Activated gamma-delta T cell (primary cell): ENCODE measurements at places on chromosomes 6 and 20.

DNA sequence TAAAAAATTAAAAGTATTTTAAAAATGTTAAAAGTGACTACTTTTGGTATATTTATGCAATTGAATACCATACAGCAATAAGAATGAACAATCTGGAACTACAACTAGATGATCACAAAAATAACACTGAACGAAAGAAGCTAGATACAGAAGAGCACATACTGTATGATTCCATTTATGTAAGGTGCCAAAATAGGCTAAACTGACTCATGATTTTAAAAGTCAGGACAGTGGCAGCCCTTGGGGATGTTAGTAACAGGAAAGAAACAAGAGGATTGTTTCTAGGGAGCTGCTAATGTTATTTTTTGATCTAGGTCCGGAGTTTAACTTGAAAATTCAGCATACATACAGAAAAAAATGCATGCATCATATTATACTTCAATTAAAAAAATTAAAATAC is 42.3 kb downstream of the KIF13A start:
- DNase-seq, result no peak

- no peak for DNase-seq
Observed at GRCh38 chr6:133340557-133340956, 99.4 kb downstream of the EYA4 start.

DNA sequence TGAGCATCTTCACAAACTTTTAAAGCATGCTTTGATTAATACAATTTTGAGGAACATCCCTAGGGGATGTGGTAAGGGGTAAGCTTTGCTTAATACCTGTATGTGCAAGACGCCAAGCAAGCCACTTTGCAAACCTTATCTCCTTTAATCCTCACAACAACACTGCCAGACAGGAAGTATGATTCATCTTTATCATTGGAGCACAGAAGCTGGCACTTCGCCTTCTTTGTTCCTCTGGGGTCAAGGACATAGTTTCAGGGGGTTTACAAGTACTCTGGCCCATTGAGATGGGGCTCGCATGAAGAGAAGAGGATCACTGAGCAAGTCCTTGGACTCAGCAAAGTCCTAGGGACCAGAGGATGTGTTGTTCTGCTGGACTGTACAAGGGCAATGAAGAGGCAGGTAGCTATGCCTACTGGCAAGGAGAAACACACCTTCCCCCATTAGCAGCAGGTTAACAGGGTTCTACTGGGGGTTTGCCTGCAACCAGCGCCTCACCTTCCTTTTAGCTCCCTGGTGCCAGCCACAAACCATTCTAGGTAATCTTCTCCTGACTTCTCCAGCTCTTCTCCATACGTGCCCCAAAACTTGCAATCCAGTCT is 8.8 kb downstream of the TMEM244 start:
- no peak for DNase-seq

GRCh38 chr6:6453186-6453585 is 132.7 kb upstream of the F13A1 start:
- no peak for DNase-seq

- no peak for DNase-seq
Observed at GRCh38 chr6:150775415-150776203, 89.9 kb upstream of the MTHFD1L start.

DNA sequence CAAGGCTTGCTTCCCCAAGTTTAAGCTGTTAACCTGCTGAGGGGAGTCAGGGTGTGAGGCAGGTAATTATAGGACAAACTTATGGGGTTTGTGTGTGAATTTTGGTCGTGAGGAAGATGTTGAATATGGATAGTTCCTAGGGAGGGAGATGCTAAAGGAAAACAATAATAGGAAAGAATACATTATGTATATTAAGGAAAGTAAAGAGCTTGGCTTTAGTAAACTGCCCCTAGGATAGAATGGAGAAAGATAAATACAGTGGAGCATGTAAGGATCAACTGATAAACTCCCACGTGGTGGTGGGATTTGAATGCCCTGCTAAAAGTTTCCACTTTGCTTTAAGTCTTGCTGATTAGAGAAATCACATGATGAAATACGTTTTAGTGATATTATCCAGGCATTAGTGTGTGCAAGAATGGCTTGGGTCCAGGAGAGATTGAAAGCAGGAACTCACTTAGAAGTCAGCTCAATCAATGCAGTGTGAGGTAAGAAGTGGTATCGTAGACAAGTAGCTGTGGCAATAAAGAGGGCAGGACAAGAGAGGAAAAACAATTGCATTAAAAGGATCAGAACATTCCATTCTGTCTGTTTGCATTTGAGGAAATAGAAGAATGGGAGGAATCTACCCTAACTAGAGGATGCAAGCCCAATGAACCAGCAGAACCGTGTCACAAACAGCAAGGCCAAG is 52.5 kb downstream of the RPS12 start:
- DNase-seq, result no peak

- no peak for DNase-seq
Observed at GRCh38 chr6:165983112-165984072, 184.3 kb downstream of the TBXT start.

DNA sequence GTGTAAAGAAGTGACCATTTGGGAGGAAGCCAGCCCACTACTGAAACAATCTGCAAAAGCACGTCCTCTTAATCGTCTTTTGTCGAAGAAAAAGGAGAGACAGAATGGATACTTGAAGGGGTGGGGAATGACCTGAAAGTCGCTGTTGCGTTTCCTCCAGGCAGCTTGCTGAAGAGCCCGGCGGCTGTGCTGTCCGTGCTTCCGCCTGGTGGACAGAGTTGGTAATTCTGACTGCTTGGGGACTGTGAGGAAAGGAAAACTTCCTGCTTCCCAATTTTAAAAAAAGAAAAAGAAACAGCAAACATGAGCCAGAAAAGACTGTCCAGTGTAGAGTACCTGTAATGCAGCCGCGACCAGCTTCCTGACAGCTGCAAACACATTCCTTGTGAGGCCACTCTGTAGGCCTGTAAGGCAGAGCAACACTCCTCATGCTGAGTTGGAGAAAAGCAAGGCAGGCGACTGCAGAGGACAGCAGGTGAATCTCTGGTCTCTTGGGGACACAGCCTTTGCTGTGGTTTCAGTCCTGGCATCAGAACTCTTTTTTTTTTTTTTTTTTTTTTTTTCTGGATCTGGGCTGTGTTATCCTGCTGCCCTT is 251.1 kb upstream of the TBX18 start:
- no peak for DNase-seq

- DNase-seq, result no peak
Observed at GRCh38 chr6:17491416-17492142, 98.2 kb downstream of the CAP2 start.

- DNase-seq, result no peak
Observed at GRCh38 chr20:30489614-30490003, 767.9 kb upstream of the DEFB115 start.

GRCh38 chr20:62191781-62192559 is 9.1 kb downstream of the MTG2 start:
- no peak for DNase-seq

- DNase-seq, result no peak
Observed at GRCh38 chr20:51470499-51470820, 72.1 kb downstream of the NFATC2 start.

DNA sequence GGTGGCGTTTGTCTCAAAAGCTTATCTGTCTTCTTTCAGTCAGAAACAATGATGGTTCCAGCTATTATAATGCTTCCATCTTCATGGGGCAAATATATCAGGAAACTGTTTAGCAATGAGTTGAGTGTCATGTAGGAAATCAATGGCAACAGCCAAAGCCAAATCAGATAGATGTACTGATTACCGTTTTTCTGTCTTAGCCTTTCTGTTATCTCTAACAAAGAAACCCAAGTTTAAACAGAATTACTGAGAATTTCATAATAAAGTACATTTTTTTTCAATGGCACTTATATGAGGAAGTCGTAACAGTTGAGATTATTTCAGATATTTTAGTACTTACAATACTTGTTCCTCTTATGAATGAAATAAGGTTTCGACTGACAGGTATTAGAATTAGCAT is 1.2 kb downstream of the NOX3 start:
- no peak for DNase-seq

DNA sequence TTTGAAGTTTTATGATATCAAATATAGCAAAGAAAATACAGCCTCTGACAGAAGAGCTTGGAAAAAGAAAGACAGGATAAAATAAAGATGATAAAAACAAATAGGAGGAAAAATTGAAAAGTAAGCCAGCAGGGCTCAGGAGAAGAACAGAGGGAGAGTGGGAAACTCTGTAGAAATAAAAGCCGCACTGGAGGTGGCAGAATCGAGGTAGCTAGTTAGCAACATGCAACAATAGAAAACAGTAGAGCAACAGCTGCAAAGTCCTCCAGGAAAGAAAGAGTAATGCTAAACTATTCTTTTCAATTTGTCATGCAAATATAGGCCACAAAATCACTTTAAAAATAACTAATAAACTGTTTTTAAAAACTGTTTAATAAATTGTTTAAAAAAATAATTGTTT is 28.8 kb downstream of the HBS1L start:
- no peak for DNase-seq

GRCh38 chr20:38343311-38344106 is 2.8 kb upstream of the LBP start:
- no peak for DNase-seq

DNA sequence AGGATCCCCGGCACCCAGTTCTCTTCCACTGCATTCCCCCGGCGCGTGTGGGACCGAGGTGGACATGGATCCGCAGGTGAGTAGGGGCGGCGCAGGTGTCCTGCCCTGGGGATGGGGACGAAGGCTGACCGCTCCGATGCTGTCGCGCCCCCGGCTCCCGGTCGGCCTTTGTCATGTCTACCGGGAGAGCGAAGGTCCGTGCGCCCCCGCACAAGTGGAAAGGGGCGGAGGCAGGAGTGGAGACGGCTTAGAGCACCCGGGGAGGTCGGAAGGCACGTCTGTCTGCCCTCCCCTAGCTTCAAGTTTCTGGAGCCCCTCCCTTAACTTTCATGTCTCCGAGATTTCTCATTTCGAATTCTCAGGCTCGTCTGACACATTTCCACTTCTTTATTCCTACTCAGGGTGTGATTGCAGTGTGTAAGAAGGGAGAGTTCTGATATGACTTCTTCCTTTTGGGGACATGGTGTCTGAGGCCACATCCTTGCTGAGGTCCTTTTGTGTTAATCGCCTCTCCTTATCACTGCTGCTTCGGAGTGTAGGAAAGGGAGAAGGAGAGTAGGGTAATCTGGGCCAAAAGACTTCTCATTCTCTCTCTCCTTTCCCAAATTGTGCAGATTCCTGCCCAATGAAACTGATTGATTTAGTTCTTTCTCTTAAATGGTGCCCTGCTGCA is 435 bp downstream of the KIFC1 start:
- no peak for DNase-seq

DNA sequence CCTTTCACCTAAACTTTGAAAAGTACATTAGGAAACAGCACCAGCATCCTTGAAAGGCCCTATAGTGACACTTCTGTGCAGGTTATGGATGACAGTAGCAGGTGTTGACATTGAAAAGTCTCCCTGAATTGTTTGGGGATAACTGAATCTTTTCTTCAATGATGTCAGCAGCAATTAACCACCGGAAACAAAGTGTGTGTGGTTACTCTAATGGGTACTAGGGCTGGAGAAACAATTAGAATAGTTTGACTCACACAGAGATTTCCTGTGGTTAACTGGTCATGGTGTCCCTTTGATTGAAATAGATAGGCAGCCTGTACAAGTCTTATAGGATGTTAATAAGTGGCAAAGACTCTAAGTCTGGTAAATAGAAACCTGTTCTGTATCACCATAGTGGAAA is 189.1 kb downstream of the TBX18 start:
- DNase-seq, result no peak

GRCh38 chr20:17602493-17602892 is 32.6 kb downstream of the DSTN start:
- no peak for DNase-seq

DNA sequence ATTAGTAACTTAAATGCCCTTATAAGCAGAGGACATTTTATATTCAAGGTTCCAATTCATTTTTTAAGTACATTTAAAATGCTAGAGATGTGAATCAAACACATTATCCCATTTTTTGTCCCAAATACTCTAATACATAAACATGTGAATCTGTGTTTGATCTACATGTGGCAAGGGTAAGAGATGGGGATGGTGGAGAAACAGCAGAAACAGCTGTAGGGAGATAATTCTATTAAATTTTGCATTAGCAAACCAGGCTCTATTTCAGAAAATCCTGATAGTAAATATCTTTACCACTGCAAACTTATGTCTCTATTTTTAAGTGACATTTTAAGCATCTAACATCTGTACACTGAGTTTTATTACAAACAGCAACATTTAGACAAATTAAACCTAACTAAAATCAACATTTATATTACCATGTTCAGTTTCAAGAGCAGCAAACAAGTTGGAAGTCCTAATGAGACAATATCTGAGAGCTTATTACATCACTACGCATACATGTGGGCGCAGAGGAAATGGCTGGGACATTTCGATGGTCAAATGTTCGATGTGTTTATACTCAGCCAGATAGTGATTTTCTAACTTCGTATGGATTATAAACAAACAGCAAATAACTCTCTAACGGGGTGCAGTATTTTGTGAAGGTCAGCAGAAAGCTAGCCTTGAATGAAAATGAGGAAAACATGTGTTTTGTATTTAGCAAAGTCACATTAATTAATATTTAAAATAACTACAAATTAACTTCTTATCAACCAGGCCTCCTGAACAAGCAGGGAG is 165.1 kb downstream of the GJA1 start:
- no peak for DNase-seq

DNA sequence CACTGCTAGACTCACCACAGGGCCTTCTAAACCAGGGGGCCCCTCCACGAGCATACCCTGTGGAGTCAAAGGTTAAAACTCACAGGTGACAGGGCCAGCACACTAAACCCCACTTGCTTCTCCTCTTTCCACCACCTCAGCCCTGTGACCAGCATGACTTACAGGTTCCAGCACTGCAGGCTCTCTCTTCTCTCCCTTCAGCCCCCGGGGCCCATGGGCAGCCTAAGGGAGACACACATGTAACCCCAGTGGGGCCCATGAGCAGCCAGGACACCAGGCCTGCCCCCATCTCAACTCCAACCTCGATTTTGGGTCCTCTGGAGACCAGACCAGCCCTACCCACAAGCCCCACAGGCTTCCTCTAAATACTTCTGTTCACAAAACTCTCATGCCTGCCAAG is 28.0 kb downstream of the HLA-DPB1 start:
- DNase-seq, result no peak

DNA sequence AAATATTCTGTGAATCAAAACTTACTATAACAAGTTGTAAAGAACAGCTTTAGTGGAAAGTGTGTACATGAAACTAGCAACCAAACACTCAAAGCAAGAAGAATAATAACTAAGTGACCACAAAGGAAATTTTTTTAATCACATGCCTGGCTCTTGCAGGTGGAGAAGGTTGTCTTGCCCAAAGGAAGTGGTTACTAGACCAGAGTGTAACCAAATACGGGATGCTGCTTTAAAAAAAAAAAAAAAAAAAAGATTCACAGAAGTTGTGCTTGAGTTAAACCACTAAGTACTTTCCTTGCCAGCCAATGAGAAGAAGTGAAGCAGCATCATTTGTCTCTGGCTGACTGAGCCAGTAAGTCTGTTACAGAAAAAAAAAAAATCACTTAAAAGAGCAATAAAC is 19.1 kb upstream of the HLA-DQB1 start:
- DNase-seq, result no peak

DNA sequence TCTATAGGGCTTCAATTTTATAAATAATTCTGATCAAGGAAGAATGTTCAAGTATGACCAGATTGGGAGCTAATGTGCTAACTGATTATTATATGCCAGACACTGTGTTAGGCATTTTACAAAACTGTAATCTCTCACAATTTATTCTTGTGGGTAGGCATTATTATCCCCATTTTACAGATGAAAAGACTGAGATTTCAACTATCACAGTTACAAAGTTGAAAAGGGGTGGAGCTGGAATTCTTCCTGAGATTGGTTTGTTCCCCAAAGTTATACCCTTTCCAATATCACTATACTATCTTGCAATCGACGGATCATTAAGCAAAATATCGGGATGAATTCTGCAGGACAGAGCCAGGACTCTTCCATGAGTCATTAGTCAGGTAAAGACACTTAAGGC is 57.1 kb downstream of the TPD52L1 start:
- DNase-seq, result no peak
